ENCODE measurements at places on chromosomes 7 and 10. TPM values are rescaled to one million over a fixed set of nuclear protein-coding genes. Genes with fewer than 3 reads are reported as not detected.

Gene STEAP4
- total RNA-seq, result 0.42 TPM

Gene LRRD1
- total RNA-seq, result 0.22 TPM

- H3K27me3 ChIP-seq, result no peaks in the 10 kb centered on the region
- peaks cover 2% of the 10 kb centered on the region for H3K36me3 ChIP-seq
- peaks cover 54% of the 10 kb centered on the region for H3K4me1 ChIP-seq
- H3K4me3 ChIP-seq, result peak overlapping the region; percentile 15
Observed at GRCh38 chr10:3090914-3091787, 23.8 kb downstream of the PFKP start.

DNA sequence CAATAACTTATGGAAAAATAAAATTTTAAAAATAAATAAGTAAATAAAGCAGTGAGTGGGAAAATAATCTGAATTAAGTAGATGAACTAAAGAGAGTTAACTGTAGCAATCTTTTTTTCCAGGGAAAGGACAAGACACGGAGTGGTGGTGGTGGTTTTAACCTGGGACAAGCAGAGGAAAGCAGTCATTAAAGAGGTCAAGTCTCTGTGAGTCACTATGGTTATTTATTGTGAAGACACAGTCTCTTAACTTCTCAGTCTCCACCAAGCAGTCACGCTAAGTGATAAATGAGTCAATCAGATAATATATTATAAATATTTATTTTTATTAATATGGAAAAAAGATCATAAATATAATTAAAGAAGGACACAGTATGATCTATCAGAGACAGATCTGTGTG, 228.1 kb upstream of the MEOX2 start:
- DNase-seq, result no peak
- H3K27me3 ChIP-seq, result no peaks in the 10 kb centered on the region
- H3K4me1 ChIP-seq, result no peaks in the 10 kb centered on the region
- H3K4me3 ChIP-seq, result no peak overlapping the region

GRCh38 chr10:79292891-79293746, 54.1 kb upstream of the PPIF start:
- no peak for DNase-seq
- H3K4me1 ChIP-seq, result peaks cover 16% of the 10 kb centered on the region
- H3K4me3 ChIP-seq, result no peak overlapping the region
- H3K27ac ChIP-seq, result no peak overlapping the region

Measured in T-helper 17 cell (primary cell).